ENCODE measurements at places on chromosomes 3 and 15. TPM values are rescaled to one million over a fixed set of nuclear protein-coding genes. Genes with fewer than 3 reads are reported as not detected.

DNA sequence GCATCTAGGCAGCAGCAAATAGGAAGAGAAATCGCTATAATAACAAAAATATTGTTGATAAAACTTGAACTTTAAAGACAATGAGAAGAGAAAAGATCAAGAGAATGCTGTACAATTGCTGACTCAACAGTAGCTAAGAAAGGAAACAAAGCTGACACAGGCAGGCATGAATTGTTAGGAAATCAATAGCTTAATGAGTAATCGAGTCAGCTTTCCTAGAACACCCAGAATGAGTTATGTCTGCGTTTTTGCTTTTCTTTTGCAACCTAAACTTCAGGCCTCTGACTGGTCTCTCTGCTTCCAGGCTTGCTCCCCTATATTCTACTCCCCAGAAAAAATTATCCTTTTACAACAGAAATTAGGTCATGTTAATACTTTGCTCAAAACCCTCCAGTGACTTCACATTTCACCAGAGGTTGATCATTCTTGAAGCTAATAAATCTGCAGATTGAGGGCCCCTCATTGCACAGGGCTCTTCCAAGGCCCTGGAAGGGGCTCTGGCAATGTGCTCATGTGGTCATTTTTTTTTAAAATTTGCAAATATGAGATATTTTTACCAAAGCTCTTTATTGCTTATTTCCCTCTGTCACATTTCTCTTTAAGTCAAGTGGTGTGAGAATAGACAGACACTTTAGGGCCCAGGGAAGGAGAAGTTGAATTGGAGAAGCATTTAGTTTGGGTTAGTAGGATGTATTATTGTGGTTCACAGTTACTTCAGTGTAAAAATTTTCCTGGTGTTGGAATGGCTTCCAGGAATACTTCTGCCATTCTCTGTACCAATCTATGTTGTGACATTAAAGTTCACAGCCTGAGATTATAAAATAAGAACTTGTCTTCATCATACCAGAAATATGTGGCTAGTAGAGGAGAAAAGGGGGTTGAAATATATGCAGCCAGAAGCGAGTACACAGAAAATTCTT is 116.3 kb downstream of the TMCO5A start:
- peak overlapping the region; percentile 13 for H3K27ac ChIP-seq
- no peak overlapping the region for H3K4me3 ChIP-seq
- DNase-seq, result no peak
- no peaks in the 10 kb centered on the region for H3K27me3 ChIP-seq
- peaks cover 47% of the 10 kb centered on the region for H3K4me1 ChIP-seq
- H3K36me3 ChIP-seq, result no peaks in the 10 kb centered on the region

DNA sequence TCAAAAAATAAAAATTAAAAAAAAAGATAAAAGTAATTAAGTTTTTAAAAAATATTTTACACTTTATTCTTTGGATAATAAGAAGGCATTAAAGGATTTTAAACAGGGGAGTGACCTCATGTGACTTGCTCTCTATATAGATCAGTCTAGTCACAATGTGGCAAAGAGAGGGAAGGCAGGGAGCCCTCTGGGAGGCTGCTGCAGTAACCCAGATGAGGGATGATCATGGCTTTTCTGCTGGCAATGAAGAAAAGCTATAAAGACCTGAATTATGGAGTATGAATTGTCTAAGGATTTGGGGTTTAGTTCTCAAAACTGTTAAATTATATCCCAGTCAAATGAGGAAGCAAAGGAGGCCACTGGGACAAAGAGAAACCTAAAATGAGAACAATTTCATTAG is 58.1 kb downstream of the SUMF1 start:
- no peak overlapping the region for H3K4me3 ChIP-seq
- no peaks in the 10 kb centered on the region for H3K27me3 ChIP-seq
- no peak for DNase-seq
- H3K27ac ChIP-seq, result no peak overlapping the region

GRCh38 chr15:40240619-40241221 is 1.9 kb downstream of the PAK6 start:
- H3K4me1 ChIP-seq, result peaks cover 13% of the 10 kb centered on the region
- H3K36me3 ChIP-seq, result no peaks in the 10 kb centered on the region
- H3K27ac ChIP-seq, result no peak overlapping the region
- DNase-seq, result no peak

- no peak overlapping the region for H3K27ac ChIP-seq
- no peaks in the 10 kb centered on the region for H3K36me3 ChIP-seq
- H3K4me3 ChIP-seq, result no peak overlapping the region
- peaks cover 11% of the 10 kb centered on the region for H3K4me1 ChIP-seq
Observed at GRCh38 chr15:39453620-39454019, 127.3 kb upstream of the THBS1 start.

DNA sequence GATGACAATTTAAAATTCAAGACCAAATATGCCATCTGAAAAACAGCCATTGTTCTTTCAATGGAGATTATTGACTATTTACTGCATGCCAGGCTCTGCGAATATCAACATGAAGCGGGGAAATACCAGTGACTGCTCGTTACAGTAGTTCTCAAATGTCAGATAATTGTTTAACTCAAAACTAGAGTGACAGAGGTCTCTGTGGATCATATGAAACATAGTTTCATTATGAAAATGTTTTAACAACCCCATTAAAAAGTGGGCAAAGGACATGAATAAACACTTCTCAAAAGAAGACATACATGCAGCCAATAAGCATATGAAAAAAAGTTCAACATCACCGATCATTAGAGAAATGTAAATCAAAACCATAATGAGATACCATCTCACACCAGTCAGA is 50.0 kb upstream of the GPR149 start:
- no peak for DNase-seq
- no peaks in the 10 kb centered on the region for H3K36me3 ChIP-seq
- no peak overlapping the region for H3K27ac ChIP-seq
- no peak overlapping the region for H3K4me3 ChIP-seq
- no peaks in the 10 kb centered on the region for H3K4me1 ChIP-seq

DNA sequence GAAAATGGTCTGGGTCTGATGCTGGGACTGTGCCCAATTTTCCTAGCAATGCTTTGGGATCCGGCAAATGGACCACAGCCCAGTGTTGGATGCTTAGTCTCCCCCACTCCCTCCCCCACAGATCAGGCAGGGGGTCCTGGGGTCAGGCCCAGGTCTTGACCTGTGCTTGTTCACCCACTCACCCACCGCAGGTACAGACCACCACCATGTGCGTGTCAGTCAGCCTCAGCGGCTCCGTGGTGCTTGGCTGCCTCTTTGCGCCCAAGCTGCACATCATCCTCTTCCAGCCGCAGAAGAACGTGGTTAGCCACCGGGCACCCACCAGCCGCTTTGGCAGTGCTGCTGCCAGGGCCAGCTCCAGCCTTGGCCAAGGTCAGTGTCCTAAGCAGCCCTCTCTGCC is 10.6 kb downstream of the GRM2 start:
- no peak for DNase-seq
- no peaks in the 10 kb centered on the region for H3K36me3 ChIP-seq
- peaks cover 10% of the 10 kb centered on the region for H3K4me1 ChIP-seq

GRCh38 chr3:72679540-72680198 is 168.6 kb downstream of the SHQ1 start:
- H3K27ac ChIP-seq, result peak overlapping the region; percentile 37
- H3K4me3 ChIP-seq, result no peak overlapping the region
- H3K4me1 ChIP-seq, result peaks cover 38% of the 10 kb centered on the region
- DNase-seq, result no peak

Gene HYKK
- total RNA-seq, result 0.86 TPM

GRCh38 chr3:121648219-121648958 is 12.3 kb downstream of the HCLS1 start:
- no peak overlapping the region for H3K27ac ChIP-seq
- H3K4me1 ChIP-seq, result no peaks in the 10 kb centered on the region
- no peak overlapping the region for H3K4me3 ChIP-seq
- H3K27me3 ChIP-seq, result no peaks in the 10 kb centered on the region

GRCh38 chr3:70486414-70487017 is 174.1 kb upstream of the MDFIC2 start:
- no peaks in the 10 kb centered on the region for H3K4me1 ChIP-seq
- no peaks in the 10 kb centered on the region for H3K36me3 ChIP-seq
- H3K27ac ChIP-seq, result no peak overlapping the region
- H3K27me3 ChIP-seq, result peaks cover 13% of the 10 kb centered on the region
- no peak overlapping the region for H3K4me3 ChIP-seq
- DNase-seq, result no peak

DNA sequence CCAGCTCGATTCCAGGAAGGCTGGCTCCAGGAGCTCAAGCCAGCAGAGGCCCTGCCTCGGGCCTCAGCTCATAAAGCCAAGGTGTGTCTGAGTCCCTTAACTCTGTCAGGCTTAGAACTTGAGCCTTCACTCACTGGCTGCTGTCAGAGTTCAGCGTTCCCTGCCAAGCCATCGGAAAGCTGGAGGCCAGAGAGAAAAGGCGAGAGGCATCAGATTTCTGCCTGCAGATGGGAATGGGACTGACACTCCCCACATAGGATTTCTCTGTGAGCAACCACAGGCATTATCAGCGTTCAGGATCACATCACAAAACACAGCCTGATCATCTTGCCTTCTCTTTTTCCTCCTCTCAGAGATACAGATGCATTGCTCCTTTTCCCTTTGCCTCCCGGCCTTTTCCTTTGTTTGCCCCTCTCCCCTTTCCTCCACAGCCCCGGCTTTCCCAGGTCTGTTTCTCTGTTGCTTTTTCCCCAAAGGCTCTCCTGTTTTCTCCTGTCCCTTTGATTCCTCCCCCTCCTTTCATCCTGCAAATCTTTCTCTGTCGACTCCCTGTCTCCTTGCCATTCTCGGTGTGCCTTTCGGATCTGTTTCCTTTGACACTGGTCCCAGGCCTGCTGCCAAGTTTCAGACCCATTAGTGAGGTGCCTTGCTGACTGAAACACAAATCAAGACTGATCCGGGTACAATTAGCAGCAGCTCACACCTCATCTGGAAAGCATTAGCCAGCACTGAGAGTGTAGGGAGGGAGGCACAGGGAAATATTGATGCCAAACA is 44.5 kb upstream of the BOC start:
- no peak for DNase-seq
- H3K36me3 ChIP-seq, result no peaks in the 10 kb centered on the region
- H3K4me3 ChIP-seq, result no peak overlapping the region
- no peaks in the 10 kb centered on the region for H3K27me3 ChIP-seq

- peaks cover 21% of the 10 kb centered on the region for H3K4me1 ChIP-seq
- H3K4me3 ChIP-seq, result no peak overlapping the region
- H3K36me3 ChIP-seq, result no peaks in the 10 kb centered on the region
- no peak for DNase-seq
Observed at GRCh38 chr15:31136016-31136415, 34.5 kb upstream of the TRPM1 start.

Gene TRH
- 0.36 TPM for total RNA-seq

- no peak overlapping the region for H3K4me3 ChIP-seq
- no peaks in the 10 kb centered on the region for H3K27me3 ChIP-seq
- no peak for DNase-seq
- peaks cover 7% of the 10 kb centered on the region for H3K4me1 ChIP-seq
Observed at GRCh38 chr3:16905704-16906103, 20.9 kb downstream of the PLCL2 start.

Gene GOLGA8G
- total RNA-seq, result not detected

Gene GPR171
- not detected for total RNA-seq

DNA sequence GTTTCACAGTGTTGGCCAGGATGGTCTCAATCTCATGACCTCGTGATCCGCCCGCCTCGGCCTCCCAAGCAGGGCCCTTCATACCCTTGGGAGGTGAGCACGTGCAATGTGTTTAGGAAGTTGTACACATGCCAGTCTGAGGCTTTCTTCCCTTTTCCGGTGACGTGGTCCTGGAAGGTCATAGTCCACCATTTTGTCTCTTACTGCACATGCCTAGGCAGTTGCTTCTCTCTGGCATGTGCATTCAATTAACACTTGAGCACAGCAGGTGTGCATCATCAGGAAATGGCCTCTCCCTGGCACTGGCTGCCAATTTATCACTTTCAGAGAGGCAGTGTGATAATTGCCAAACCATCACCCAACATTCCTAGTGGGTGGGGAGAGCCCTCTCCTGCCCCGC is 21.7 kb upstream of the SELENOK start:
- no peaks in the 10 kb centered on the region for H3K36me3 ChIP-seq
- H3K27ac ChIP-seq, result no peak overlapping the region
- no peak for DNase-seq
- H3K27me3 ChIP-seq, result peaks cover 75% of the 10 kb centered on the region
- no peaks in the 10 kb centered on the region for H3K4me1 ChIP-seq

DNA sequence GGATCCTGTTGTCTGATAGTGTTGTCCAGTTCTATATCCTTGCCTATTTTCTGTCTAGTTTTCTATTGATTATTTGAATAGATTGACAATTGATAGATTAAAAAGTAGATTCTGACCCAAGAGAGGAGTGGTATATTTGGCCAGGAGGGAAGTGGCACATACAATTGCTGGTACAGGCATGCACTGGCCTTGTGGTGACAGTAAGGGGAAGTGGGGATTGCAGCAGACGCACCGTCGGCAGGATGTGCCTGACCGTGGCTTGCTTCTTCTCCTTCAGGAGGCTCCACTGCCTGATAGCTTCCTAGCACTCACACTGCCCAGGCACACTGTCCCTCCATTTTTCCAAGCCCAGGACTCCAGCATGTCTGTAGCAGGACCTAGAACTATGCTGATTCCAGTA is 10.5 kb downstream of the GABRG3 start:
- no peak overlapping the region for H3K4me3 ChIP-seq
- DNase-seq, result no peak
- no peaks in the 10 kb centered on the region for H3K27me3 ChIP-seq

- H3K4me1 ChIP-seq, result peaks cover 4% of the 10 kb centered on the region
- no peaks in the 10 kb centered on the region for H3K27me3 ChIP-seq
- H3K4me3 ChIP-seq, result no peak overlapping the region
- peak; percentile 42 for DNase-seq
- no peak overlapping the region for H3K27ac ChIP-seq
Observed at GRCh38 chr3:189967254-189967865, 153.3 kb downstream of the P3H2 start.

- no peak for DNase-seq
- no peak overlapping the region for H3K27ac ChIP-seq
- no peaks in the 10 kb centered on the region for H3K27me3 ChIP-seq
- H3K36me3 ChIP-seq, result peaks cover 17% of the 10 kb centered on the region
- no peak overlapping the region for H3K4me3 ChIP-seq
Observed at GRCh38 chr3:196272826-196273225, 14.7 kb downstream of the PCYT1A start.

GRCh38 chr15:50633653-50634052 is 52.9 kb downstream of the TRPM7 start:
- H3K4me1 ChIP-seq, result no peaks in the 10 kb centered on the region
- no peak overlapping the region for H3K4me3 ChIP-seq
- no peaks in the 10 kb centered on the region for H3K27me3 ChIP-seq
- H3K27ac ChIP-seq, result no peak overlapping the region
- DNase-seq, result no peak

DNA sequence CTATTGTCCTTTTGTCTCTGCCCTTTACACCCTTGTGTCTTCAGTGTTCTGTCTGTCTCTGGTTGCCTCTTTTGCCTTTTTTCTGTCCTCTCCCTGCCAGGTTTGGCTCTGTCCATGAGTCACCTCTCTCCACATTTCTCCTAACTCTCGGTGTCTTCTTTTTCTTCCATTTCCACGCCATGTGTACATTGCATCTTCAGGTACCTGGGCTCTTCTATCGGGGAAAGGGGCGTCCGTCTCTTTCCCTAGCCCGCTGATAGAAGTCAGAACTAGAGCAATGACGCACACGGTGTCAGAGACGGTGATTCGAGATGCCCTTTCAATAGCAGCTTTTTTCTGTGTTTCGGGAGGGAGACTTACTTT is 641 bp downstream of the OPA1 start:
- peaks cover 14% of the 10 kb centered on the region for H3K36me3 ChIP-seq
- H3K4me1 ChIP-seq, result peaks cover 37% of the 10 kb centered on the region
- H3K27me3 ChIP-seq, result peaks cover 4% of the 10 kb centered on the region
- H3K4me3 ChIP-seq, result peak overlapping the region; percentile 97

Gene IL16
- 0.05 TPM for total RNA-seq

Measured in neural crest cell (in vitro differentiated cells).